CD4-positive, alpha-beta T cell treated with Interleukin-2 at 100 ng/mL for 4 hours (primary cell): ENCODE measurements at places on chromosomes 13 and 19.

DNA sequence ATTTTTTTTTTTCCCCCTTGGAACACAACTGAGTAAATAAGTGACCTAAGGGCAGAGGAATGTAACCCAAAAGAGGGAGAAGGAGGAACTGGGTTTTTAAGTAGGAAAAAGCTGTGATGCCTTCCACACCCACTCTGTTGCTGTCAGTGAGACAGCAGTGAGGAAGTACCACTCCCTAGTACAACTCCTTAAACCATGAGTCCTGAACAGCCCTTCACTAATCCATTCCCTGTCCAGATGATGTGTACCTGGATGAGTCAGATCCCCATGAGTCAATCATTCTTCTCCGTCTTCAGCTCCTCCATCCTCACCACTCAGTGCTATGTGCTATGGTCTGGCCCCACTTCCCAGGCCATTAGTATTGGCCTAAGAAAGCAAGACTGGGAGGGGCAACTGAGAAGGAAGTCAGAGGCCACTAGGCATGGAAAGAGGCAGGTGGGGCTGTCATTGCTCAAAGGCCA, 12.9 kb upstream of the CXCL17 start:
- DNase-seq, result no peak

DNA sequence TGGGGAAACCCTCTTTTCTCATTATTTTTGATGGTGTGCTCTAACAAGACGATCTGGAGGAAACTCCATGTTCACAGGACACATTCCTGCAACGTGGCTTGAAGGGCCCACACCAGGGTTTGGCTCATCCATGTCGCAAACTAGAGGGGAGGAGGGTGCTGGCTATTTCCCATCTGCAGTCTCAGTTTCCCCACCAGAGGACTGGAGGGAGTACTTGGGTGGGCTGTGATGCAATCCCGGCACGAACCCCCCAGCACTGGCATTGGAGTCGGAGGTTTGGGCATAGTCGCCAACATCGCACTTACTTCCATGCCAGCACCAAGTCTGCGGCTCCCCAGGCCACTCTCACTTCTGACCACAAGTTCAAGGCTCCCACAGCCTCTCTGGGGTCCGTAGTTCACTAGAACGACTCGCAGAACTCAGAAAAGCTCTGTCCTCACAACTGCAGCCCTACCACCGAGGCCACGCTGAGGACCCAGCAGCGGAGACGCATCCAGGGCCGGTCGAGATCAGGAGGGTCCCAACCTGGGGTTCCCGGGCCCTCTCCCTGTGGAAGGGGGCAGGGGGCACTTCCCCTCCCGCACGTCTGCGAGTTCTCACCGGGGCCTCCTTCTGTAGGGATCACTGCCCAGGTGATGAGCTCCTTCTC, 165.6 kb upstream of the SOX1 start:
- DNase-seq, result no peak

GRCh38 chr19:13007292-13008045, 12.2 kb downstream of the NFIX start:
- no peak for DNase-seq

DNA sequence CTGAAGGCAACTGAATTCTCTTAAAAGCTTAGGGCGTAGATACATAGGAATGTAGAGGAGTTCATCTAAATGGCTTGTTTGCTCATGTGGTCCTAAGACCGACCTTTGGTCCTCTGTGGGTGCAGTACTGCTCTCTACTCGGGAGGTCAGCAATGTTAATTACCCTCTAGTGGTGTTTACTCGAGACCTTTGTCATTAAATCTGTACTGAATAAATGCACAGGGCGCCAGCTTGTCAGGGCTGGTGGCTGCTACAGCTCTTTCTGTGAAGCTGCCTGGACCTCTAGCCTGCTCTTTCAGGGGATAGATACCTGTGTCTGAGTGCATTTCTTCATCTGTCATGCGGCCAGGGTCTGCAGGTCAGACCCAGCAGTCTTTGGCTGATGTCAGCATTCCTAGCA, 29.2 kb upstream of the MPHOSPH8 start:
- DNase-seq, result no peak

GRCh38 chr19:19006213-19006612, 27.1 kb downstream of the SUGP2 start:
- no peak for DNase-seq
